Activated T-helper 1 cell treated with Interleukin-2 at 50 U/mL for 16 hours (primary cell): ENCODE measurements at places on chromosomes 2 and 18.
A peak's percentile ranks its signal among the peaks of the same experiment; 100 is the strongest.

GRCh38 chr2:19312949-19313348 is 45.5 kb downstream of the OSR1 start:
- no peak for DNase-seq

DNA sequence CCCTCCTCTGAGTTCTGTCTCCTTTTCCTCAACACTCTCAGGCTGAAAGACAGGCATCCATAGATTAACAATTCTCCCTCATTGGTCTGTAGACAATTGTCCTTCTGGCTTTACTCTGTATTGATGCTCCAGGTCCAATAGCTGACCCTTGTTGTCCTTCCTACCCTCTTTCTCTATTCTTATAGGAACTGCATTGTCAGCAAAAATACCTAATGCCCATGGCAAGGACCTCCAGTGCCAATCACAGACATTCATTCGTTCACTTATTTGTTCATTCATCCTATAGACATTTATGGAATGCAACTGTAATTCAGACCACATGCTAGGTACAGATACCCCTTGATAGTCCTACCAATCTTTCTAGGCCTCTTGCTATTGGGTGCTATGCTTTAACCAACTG is 69.8 kb upstream of the DTNA start:
- DNase-seq: no peak

- DNase-seq: no peak
Observed at GRCh38 chr2:217515615-217516309, 487.0 kb downstream of the TNS1 start.

- DNase-seq: no peak
Observed at GRCh38 chr2:235365743-235366142, 128.1 kb upstream of the AGAP1 start.

GRCh38 chr2:165573534-165574461 is 104.3 kb downstream of the CSRNP3 start:
- DNase-seq: no peak

DNA sequence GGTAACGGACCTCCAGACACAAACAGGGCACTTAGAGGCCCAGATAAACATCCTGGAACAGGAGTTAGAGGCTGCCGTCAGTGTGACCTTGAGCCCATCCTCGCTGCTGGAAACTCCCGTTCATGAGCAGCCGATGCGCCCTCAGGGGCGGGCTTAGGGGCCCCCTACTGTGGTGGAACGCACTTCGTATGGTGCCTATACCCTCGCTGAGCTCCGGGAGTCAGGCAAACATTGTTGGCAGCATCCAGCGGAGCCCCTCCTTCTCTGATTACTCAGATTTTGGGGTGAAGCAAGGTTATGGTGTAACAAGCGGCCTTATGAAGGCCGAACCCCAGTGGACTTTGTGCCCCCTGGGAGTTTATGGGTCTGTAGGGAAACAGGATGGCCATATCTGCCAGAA is 205.3 kb upstream of the SYT4 start:
- no peak for DNase-seq

DNA sequence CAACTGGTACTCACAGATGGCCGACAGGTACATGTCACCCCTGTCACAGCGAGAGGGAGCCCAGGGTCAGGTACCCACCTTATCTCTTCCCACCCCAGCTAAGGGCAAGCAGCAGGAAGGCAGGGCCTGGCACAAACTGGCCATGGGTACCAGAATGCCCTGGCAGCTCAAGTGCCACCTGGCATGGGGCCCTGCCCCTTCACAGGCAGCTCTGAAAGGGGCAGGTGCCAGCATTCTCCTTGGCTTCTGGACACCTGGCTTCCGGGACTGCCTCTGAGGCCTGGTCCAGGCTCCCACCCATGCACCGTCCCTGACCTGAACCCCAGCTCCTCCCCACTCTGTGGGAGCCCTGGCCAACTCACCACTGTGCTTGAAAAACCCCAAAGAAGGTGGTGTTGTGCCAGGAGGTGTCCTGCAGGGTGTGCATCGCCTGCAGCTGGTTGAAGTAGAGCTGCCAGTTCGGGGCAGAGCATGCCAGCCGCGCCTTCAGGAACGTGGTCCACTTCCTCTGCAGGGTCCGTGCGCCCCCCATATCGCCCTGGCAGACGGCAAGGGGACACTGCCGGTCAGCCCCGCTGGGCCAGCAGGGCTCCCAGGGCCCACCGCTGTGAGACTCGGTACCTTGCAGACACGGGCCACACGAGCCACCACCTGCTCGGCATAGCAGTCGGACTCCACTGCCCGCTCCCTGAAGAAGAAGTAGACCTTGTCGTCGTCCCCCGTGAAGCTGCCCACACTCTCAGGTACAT is 5.4 kb downstream of the SEMA4C start:
- DNase-seq: no peak

- DNase-seq: no peak
Observed at GRCh38 chr18:32621034-32621433, 150.4 kb upstream of the GAREM1 start.

DNA sequence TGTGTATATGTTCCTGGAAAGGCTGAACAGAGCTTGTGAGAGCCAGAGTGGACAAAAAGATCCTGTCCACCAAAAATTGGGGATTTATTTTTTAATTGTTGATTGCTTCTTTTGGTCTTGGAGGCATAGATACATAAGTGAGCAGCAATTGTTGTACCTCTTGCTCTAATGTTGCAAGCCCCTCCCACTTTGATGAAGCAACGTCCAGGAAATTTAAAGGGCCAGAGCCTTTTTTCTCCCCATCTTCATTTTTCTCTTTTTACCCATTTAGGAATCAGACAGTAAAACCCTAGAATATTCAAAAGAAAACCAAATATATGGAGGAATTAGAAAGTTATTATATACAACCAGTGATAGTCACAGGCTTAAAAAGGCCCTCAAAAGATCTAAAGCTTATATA is 871.8 kb upstream of the NRXN1 start:
- DNase-seq: no peak

GRCh38 chr18:79917169-79917852 is 34.1 kb downstream of the SLC66A2 start:
- no peak for DNase-seq

DNA sequence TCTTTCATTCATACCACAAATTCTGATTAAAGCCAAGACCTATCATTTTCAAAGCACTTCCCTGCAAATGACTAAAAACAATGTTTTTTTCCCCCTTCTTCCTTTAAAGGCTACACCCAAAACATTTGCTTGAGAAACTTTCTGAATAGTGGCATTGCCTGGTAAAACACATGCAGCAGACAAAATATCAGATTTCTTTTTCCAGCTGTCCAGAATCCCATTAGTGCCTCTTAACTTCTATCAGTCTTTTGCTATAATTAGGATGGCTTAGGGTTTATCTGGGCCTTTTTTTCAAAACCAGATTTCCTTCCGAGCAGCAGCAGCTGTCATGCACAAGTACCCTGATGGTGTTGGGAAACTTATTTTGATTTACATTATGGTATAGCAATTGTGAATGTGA is 50.6 kb downstream of the ALPK2 start:
- DNase-seq: no peak

DNA sequence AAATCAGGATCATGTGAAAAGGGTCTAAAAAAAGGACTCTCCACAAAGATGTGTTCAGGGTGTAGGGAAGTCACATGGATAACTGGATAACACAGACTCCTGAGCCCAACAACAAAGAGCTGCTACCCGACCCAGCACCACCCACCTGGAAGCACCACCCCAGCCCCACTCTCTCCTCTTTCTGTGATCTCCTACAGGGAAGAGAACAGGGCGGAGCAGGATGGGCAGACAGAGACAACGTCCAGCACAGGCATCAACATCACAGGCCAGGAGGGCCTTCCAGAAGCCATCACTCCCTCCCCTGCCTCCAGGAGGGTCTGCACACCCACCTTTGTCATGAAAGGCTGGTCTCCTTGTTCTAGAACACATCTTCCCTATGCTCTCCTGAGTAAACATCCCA is 1.3 kb upstream of the CIB4 start:
- no peak for DNase-seq

GRCh38 chr18:57137847-57138246 is 9.0 kb upstream of the BOD1L2 start:
- no peak for DNase-seq

DNA sequence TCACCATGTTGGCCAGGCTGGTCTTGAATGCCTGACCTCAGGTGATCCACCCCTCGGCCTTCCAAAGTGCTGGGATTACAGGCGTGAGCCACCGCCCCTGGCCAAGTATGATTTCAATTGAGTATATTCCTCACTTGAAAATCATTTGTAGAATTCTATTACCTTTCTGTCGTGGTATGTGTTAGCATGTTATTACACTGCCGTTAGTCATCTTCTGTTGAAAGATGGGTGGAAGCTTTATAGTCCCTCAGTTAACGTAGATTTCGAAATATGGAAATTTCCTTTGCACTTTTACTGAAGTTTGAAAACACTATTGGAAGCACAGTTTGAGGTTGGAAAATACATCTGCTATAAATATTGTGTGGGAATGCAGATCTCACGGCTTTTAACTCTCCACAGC is 14.7 kb downstream of the NIFK start:
- DNase-seq: no peak

DNA sequence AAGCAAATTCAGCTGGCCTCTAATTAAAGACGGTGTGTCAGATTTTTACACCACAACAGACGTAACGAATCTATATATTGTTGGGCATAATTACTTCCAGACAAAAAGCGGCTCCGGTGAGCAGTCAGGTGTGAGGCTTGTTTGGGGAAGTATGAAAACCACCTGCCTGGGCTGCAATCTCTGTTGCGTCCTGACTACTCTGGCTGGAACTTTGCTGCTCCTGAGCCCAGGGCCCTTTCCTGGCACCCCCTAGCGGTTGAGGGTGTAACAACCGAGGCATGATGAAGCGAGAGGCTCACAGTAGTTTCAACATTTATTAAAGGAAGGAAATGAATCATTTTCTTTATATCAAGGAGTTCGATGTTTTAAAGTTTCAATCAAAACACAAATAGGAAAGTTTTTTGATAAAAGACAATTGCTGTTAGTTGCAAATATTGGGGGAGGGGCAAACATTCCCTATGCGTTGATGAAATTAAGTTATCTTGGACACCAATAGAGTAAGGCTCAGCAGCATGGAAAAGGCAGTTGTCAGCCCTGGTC is 10.6 kb upstream of the ITGB6 start:
- peak; percentile 28 for DNase-seq

DNA sequence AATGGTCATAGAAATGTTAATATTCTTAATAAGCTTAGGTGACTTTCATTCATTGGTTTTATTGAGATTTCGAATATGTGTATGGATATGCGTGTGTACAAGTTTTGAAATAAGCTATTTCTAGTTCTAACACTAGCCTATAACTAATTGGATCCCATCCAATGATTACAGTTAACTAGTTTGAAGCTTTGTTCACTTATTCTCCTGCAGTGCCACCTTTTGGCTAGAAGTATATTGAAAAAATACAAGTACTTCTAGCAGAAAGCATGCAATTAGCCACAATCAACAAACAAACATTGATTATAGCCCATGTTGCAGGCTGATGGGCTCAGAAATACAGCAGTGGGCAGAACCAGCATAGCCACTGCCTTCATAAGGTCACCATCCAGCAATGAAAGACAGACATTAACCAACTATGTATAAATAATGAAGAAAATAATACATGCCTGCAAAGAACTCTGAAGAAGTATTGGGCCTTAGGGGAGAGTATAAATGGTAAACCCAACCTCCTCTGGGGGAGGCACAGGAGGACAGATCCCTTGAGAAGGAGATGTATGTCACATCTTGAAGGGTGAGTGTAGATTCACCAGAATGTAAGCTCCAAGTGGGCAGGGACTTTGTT is 5.1 kb upstream of the PIEZO2 start:
- DNase-seq: no peak

DNA sequence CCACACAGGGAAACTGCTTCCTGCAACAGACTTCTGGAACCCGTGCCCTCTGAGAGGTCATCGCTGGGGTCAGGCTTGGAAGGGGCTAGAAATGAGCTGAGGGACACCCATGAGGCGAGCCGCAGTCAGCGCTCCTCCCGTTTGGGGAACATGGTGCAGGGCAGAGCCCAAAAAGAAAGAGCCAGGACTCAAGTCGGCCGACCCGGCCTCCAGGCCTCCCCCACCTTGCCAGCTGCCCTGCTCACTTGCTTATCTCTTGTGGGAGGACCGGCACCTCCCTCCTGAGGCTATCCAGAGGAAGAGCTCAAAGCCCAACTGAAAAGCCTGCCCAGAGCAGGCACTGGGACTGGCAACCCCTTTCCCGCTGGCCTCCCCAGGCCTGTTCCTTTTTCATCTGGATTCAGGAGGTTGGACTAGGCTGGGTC is 43.6 kb downstream of the SCTR start:
- no peak for DNase-seq

- DNase-seq: no peak
Observed at GRCh38 chr18:9048236-9048635, 54.3 kb upstream of the NDUFV2 start.

GRCh38 chr2:133986881-133987795 is 266.7 kb upstream of the MGAT5 start:
- DNase-seq: no peak

GRCh38 chr2:116669782-116670181 is 1144.7 kb upstream of the DDX18 start:
- no peak for DNase-seq

- no peak for DNase-seq
Observed at GRCh38 chr2:38148501-38148900, 72.5 kb upstream of the CYP1B1 start.

DNA sequence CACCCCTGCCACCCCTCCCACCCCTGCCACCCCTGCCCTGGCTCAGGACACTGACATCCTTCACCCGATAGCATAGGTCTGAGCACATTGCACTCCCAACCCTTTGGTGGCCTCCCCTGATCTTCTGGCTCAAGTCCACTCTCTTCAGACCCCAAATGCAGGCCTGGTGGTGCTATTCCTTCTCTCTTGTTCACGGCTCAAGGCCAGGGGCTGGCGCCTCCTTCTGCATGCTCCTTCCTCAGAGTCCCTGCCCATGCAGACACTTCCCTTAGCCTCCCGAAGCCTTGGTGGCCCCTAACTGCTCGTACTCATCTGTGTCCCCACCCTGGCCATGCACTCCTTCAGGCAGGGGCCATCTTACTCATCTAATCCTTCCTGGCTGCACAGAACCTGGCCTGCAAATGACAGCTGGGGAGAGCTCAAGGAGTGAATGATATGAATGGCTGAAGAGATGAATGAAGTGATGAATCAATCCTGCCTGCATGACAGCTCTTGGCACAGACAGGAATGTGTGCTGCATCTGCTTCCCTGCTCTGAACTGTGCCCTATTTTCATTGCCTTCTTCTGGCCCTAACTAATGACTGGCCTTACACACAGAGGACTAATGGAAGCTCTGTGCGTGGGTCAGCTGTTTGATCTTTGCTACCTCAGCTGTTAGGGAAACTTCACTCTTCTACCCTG is 290.8 kb downstream of the DYSF start:
- no peak for DNase-seq
